ENCODE measurements at places on chromosomes 11 and 22.

- no peak for DNase-seq
Observed at GRCh38 chr22:32309585-32310251, 47.9 kb upstream of the RFPL3 start.

DNA sequence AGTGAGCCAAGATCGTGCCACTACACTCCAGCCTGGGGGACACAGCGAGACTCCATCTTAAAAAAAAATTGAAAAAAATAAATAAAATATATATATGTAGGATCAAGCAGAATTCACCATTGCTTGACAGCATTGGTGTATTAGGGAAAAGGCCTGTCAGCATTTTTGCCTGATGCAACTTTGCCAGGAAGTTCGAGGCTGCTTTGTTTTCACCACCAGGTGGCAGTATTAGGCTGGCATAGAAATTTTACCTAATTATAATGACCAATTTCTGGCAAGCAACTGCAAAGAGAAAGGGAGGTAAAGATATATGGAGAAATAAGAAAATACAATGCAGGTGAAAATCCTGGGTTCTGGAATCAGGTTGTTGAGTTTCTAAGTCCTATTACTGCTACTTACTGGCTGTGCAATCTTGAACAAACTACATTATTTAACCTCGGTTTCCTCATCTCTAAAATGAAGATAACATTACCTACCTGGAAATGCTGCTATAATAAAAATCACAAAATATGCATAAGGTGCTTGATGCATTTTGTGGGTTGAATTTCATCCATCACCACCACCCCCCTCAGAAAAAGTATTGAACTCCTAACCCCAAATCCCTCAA lies 24.7 kb downstream of the LAYN start:
- peak; percentile 74 for DNase-seq

GRCh38 chr11:1878137-1879031 lies 13.3 kb downstream of the PRR33 start:
- DNase-seq: no peak

- no peak for DNase-seq
Observed at GRCh38 chr11:1075341-1075911, 752 bp downstream of the MUC2 start.

DNA sequence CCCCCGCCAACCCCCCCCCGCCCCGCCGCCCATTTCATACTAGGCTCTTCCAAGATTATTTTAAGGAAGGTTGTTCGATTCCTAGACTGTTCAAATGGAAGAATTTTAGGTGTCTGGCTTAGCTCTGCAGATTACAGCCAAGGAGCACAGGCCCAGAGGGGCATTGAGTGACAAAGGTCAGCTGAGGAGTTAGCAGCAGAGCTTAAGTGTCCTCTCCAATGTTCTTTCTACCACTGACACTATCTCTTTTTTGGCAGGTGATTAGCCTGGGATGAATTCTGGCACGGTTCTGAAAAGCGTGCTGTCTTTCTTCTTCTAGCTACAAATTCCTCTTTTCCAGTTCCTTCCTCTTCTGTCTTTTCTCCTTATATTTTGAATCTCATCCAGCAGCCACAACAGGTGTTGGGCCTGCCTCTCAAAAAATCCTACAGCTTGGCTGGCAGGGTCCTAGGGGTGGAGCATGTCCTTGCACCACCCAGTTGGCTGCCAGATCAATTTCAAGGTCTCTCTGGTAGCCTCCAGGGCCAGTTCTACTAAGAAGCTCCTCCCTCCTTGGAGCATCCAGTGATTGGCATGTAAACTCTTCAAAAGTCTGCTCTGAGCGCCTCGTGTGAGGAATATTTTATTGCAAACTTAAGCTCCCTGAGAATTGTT lies 23.0 kb downstream of the KCNE3 start:
- no peak for DNase-seq

DNA sequence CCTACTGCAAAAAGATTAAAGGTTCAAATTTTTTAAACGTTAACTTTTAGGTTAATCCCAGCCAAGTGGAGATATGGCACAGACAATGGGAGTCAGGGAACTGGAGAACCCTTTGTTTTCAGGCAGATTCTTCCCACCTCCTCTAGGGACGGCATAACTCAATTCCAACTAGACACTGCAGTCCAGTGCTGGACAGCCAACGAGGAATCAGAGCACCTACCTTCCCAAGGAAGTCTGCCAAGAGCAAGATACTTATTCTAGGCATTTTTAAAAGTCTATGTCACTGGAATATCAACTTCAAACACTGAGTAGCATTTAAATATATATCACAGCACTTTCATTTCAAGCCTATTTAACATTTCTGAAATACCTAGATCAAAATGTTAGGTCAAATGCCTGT lies 7.3 kb downstream of the CADM1 start:
- no peak for DNase-seq

GRCh38 chr11:62150887-62151736 lies 27.3 kb downstream of the INCENP start:
- DNase-seq: no peak

GRCh38 chr11:394034-394857 lies at the start of gene PKP3:
Gene PKP3, plus strand, starts transcription at chr11:394209. Its CDS starts 84 bp downstream, at chr11:394293.
- DNase-seq: peak; percentile 30

- no peak for DNase-seq
Observed at GRCh38 chr11:86558207-86558606, 114.2 kb downstream of the ME3 start.

DNA sequence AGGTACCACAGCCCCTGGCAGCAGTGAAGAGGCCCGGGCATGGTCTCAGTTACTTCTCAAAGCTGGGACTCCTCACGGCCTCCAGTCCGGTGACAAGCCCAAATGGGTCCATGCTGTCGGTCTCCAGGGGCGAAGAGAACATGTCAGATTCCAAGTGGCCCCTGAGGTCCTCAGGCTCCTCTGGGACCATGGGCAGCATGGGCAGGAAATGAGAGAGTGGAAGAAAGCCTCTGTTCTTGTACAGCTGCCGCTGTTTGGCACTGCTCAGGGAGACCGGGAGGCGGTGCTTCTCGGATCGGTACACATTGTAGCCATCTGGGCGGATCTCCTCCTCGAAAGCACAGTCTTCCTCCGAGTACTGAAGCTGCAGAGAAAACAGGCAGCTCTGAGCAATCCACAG lies 4.6 kb downstream of the FGF19 start:
- no peak for DNase-seq

- peak; percentile 18 for DNase-seq
Observed at GRCh38 chr11:128346804-128347203, 240.6 kb downstream of the ETS1 start.

- DNase-seq: peak; percentile 43
Observed at GRCh38 chr11:86741484-86741835, 58.9 kb upstream of the PRSS23 start.

GRCh38 chr11:57649826-57650738 lies at the start of gene YPEL4:
Gene YPEL4, minus strand, starts transcription at chr11:57649912. Its CDS starts 2,805 bp downstream, at chr11:57647107.
- DNase-seq: no peak

GRCh38 chr22:27107824-27108223 lies 450.4 kb downstream of the MIAT start:
- DNase-seq: peak; percentile 78

- peak; percentile 62 for DNase-seq
Observed at GRCh38 chr11:45354976-45355705, 69.0 kb upstream of the SYT13 start.

DNA sequence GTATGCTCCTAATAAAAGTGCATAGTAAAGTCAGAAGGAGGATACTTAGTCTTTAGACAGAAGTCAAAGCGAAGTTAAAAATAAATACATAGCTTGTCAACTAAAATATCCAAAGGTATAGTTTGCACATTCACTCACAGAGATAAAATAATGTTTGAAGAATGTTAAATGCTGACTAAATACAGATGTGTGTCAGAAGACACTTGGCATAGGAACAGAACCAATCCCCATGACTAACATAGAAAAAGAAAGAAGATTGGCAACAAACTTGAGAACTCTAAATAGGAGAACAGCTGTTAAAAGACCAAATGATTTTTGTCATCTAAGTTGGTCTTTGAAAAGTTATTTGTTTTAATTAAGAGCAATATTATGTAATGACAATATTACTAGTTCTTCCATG lies 1172.1 kb upstream of the RAG2 start:
- no peak for DNase-seq

GRCh38 chr11:93481279-93481678 lies 61.9 kb downstream of the SMCO4 start:
- DNase-seq: no peak

GRCh38 chr11:120797143-120797542 lies 226.8 kb upstream of the TBCEL start:
- DNase-seq: no peak

DNA sequence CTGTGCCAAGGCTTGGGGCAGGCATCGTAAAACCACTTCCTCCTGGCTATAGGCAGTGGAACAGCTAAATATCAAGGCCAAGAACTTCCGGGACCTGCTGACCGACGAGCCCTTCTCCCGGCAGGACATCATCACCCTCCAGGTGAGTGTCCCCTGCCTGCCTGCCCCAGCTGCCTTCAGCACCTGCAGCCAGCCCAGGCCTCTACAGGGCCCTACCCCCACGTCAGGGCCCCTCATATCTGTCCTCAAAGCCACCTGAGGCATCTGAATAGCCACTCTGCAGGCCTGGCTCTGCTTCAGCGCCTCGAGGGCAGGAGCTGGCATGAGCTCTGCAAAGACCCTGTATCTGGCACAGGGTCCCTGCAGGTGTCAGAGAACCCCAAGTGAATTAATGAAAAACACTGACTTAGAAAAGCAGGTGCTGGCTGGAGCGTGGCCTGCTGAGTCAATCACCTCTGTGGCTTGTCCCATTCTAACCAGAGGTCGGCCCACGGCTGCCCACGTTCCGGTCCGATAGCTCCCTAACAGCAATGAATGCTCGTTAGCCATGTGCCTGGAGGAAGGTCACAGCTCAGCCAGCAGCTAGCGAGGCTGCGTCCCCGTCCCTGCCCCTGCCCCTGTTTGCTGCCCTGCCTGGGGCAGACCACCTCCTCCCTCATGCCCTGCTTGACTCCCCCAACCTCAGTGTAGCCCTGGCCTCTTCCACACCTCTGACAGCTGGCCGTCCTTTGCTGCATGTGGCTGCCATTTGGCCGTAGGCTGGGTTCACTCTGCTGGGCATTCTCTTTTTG lies 16.8 kb downstream of the PPIL2 start:
- no peak for DNase-seq

GRCh38 chr11:122649116-122649515 lies 6.4 kb upstream of the UBASH3B start:
- DNase-seq: no peak

- no peak for DNase-seq
Observed at GRCh38 chr11:19849947-19850593, 137.4 kb downstream of the NAV2 start.

GRCh38 chr11:2427721-2428321 lies 16.5 kb downstream of the TRPM5 start:
- no peak for DNase-seq
